ENCODE measurements at places on chromosomes 12 and 14.

DNA sequence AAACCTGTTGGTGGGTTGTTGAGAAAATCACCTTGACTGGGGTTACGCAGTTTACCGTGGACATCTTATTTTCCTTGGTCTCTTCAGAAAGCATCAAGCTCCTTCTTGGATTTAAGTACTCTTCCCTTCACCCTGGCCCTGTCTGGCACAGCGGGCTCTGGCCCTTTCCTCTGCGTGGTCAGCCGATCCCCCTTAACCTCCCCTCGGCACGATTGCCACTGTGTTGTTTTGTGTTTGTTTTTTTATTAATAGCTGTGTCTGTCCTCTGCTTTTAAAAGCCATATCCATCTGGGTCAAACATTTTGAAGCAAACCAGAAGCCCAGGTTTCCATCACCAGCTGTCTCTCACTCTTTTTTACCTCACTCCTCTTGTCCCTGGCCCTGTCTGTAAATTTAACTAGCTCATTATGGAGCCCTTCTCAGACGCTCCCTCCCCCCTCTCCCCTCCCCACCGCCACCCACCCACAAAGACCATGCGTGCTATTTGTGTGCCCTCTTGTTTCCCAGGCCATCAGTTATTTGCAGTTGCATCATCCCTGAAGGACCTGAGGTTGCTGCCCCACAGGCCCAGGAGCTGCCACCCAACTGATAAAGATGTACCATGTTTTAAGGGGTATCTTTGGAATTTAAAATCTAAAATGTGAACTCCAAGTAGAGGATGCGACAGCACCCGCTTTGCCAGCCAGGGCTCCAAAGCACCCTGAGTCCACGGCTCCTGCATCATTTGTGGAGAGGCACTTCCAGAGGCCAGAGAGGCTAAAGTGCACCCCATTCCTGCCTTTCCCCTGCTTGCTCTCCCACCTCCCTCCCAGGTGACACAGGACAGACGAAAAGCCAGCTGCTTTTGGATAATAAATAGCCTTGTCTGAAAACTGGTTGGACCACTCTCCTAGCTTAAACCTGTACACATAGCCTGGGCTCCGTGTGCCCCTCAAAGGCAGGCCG is 3.9 kb downstream of the BCL11B start:
- DNase-seq, result no peak

GRCh38 chr14:30272848-30273832 is 285.8 kb upstream of the G2E3 start:
- DNase-seq, result no peak

DNA sequence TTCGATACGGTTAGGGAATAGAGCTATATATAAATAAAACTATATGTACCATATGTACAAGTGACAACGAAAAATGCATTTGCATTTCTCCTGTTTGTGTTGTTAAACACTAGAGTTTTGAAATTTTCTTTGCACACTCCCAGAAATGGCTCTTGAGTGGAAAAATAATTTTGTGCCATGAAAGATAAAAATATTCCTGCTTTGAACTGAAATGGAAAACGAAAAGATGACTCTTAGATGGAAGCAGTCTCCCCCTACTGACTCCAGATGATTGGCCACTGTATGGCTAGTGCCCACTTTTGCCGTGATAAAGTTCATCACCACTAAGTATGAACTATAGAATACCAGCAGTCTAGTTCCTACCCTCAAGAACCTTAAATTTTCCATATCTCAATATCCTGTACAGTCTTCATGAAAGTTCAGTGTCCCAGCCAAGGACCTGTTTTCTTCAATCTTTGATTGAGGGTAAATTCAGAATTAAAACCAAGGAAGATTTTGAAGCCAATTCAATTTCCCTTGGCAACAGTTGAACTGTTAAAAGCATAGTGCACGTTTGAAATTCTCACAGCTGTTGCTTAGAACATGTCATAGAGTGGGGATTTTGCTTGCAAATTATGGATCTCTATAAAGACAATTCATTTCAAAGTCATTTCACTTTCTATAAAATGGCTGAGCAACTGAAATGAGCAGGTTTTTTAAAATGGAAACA is 1.6 kb upstream of the PPP2R5E start:
- DNase-seq, result no peak

GRCh38 chr12:12508612-12509011 is 54.1 kb downstream of the DUSP16 start:
- no peak for DNase-seq

DNA sequence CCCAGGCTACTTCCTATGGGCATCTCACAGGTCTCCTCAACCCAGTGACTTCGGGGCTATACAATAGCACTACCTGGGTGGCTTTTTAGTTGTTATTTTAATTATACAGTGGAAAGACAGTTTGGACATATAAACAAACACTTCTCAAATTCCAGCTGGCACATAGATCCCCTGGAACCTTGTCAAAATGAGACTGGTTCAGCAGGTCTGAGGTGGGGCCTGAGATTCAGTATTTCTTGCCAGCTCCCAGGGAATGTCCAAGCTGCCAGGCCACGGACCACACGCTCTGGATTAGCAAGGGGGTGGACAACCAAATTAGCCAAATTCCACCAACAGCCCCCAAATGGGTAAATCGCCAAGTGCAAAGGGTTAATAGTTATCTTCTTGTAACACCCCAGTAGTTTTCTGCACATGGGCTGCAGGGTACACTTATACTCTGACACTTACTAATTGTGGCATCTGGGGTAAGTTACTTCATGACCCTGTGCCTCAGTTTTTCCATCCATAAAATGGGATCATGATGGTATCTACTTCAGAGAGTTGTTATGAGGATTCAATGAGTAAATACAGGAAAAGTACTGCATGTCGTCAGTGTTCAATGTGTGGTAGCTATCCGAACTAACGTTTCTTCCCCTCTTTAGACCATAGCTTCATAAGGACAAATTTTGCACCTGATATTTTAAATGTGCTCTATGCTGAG is 789.4 kb upstream of the TBX3 start:
- DNase-seq, result no peak

GRCh38 chr14:88166616-88167015 is 156.5 kb downstream of the KCNK10 start:
- no peak for DNase-seq

- no peak for DNase-seq
Observed at GRCh38 chr12:66288121-66288520, 14.2 kb upstream of the HELB start.

DNA sequence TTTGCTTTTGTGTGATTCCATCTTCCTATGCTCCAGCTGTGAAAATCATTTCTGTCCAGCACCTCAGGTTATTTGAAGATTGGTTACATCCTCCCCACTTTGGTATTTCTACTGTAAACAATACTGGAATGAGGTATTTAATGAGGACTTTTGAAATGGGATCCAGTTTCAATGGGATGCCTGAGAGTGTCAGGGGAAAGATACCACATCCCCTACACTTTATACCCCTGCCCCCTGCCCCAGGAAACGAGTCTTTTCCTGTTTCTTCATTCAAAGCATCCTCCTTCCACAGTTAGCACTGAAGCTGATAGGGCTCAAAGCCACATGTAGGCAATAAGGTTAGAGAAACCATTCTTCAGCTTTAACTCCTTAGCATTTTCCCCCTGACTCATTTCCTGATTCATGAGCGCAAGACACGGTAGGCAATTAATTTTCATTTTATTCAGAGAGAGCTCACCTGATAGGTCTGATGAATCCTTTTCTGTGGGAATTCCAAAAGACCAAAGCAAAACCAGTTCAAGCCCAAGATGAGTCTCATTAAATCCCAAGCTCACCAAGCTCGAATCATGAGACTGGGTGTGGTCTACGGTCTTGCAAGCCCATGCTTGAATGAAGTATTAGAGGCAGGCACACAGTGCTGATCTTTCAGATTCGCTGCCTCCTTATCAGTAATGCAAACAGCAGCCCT is 143.6 kb upstream of the CRY1 start:
- DNase-seq, result no peak

DNA sequence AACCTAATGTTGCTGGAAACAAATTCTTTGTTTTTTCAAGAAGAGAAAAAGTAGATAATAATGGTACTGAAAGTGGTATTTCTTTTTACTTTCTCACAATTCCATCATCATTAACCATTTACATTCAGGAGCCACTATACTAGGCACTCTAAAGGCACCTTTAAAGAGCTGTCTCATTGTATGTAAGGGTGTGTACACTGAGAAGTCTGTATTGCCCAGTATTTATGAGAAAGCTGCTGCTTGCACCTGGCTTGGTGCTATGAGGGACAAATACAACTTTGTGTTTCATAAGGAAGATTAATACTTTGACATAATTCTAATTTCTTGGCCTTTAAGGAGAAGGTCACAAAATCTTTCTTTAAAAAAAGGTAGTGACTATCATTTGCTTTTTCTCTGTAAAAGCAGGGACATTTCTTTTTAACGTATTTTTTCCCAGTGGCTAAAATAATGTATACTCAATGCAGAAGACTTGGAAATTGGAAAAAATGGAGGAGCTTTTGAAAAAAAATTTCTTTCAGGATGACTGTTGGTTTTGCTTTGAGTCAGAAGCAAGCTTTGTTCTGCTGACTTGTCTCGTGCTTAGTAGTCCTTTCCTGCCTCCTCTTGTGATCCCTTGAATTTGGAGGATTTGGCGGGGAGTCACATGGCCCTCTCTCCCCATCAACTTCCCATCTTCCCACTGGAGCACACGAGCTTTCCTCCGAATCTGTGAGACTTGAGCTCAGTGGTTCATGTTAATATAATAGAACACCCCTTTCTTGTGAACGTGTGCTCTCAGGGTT is 50.1 kb downstream of the RASSF3 start:
- no peak for DNase-seq

- no peak for DNase-seq
Observed at GRCh38 chr14:77022236-77022852, 6.2 kb downstream of the IRF2BPL start.

GRCh38 chr14:31208546-31209424 is 1.2 kb upstream of the HECTD1 start:
- DNase-seq, result no peak

GRCh38 chr12:12171991-12172511 is 94.8 kb downstream of the LRP6 start:
- no peak for DNase-seq

DNA sequence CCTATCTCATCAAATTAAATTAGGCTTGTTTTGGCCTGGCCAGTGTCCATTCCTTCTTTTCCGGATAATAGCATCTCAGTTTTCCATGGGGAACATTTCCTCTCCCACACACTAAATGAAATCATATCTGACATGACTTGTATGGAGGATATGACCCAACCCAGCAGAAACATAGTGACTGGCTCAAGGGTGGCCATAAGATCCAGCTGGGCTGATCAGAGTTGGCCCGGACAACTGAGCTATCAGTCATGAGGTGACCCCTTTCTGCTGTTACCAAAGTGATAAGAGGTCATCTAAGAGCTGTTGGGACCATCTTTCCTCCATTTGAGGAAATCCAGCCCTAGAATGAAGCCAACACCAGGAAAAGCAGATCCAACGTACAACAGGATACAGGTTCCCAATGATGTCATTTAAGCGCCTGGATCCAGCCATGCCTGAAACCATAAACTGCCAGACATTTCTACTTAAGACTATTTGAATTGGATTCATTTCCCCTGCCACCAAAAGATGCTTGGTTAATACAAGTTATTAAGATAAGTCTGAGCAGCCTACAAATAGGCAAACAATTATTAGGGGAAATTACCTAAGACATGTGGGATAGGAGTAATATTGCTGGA is 20.7 kb upstream of the NCOR2 start:
- DNase-seq, result no peak

GRCh38 chr12:5232826-5233500 is 189.3 kb downstream of the KCNA5 start:
- no peak for DNase-seq

GRCh38 chr12:28351414-28351813 is 161.2 kb downstream of the CCDC91 start:
- no peak for DNase-seq

- no peak for DNase-seq
Observed at GRCh38 chr12:128180166-128180565, 86.8 kb upstream of the TMEM132C start.

DNA sequence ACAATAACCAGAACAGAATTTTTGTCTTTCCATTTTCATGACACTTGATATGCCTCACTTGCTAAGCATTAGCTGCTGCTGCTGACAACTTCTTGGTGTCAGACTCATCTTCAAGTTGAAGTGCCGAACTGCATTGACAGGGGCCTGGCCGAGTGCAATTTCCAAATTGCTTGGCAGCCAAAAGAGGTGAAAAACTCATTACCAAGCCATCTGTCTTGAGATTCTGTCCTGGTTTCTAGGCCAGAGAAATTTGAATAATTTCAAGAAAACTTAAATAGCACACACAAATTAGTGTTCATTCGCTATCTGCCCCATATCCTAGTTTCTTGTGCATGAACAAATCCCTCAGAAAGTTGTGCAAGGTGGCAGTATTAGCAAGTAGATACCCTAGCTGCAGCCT is 165.3 kb upstream of the RASSF8 start:
- DNase-seq, result no peak

- DNase-seq, result no peak
Observed at GRCh38 chr14:103436533-103436932, 51.3 kb downstream of the MARK3 start.

GRCh38 chr14:22264759-22265158 is 324.3 kb downstream of the DAD1 start:
- DNase-seq, result no peak

GRCh38 chr12:62400135-62400534 is 66.5 kb upstream of the MON2 start:
- no peak for DNase-seq

DNA sequence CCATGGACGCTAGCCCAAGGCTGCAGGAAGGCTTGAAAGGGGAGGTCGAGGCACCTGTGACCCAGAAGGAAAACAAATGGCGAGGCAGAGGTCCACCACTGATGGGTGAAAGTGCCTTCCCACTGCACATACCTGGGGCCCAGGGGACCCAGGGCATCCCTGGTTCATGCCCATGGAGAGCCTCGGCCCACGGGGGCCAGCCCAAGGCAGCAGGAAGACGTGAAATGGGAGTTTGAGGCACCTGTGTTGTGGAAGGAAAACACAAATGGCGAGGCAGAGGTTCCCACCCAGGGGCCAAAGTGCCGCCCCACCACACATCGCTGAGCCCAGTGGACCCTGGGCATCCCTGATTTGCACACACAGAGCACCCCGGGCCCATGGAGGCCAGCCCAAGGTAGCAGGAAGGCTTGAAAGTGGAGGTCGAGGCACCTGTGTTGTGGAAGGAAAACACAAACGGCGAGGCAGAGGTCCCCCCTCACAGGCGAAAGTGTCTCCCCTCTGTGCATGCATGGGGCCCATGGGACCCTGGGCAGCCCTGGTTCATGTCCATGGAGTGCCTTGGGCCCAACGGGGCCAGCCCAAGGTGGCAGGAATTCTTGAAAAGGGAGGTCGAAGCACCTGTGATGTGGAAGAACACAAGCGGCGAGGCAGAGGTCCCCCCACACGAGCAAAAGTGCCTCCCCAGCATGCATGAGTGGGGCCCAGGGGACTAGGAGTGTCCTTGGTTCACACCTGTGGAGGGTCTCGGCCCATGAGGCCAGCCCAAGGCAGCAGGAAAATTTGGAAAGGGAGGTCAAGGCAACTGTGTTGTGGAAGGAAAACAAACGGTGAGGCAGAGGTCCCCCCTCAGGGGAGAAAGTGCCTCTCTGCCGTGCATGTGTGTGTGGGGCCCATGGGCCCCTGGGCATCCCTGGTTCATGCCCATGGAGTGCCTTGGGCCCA is 383.3 kb downstream of the ALG10 start:
- DNase-seq, result no peak
